Left lung (tissue), 14 donors: ENCODE measurements at places on chromosomes 1 and 21. TPM values are rescaled to one million over a fixed set of nuclear protein-coding genes. Genes with fewer than 3 reads are reported as not detected.

GRCh38 chr21:45365608-45366241 is 39.2 kb upstream of the COL18A1 start:
- DNase-seq, result no peak

DNA sequence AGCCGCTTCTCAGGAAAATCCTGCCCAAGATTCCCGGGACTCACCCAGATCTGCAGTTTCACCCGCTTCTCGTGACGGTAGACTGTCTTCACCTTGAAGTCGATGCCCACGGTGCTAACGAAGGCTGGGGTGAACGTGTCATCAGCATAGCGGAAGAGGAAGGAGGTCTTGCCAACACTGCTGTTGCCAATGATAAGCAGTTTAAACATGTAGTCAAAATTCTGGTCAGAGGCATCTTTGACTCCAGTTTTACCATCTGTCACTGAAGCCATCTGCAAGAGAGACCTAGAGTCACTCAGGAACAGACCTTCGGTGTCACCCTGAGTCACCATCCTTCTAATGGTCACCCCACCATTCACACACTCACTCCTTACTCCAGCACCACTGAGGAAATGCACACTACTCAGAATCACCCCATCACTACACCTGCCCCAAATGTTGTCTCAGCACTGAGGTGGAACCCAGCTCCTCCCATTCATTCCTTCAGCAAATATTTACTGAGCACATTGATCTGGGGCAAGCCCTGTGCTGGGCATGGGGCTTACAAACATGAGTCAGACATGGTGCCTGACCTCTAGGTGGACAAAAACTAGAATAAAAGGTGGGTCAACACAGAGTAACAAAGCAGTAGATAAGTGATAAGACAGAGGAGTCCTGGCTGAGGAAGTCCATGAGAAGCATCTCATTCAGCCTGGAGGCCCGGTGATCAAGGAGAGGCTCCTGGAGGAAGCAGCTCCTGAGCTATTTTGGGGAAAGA is 13.5 kb downstream of the RAB3B start:
- no peak for DNase-seq

- no peak for DNase-seq
These were observed 1.7 kb upstream of the SIM2 start for GRCh38 chr21:36697060-36697850.

GRCh38 chr1:66271904-66272254 is 262.1 kb upstream of the SGIP1 start:
- DNase-seq, result peak; percentile 79

- DNase-seq, result peak; percentile 41
These were observed 539 bp downstream of the CGN start for GRCh38 chr1:151511636-151512215.

DNA sequence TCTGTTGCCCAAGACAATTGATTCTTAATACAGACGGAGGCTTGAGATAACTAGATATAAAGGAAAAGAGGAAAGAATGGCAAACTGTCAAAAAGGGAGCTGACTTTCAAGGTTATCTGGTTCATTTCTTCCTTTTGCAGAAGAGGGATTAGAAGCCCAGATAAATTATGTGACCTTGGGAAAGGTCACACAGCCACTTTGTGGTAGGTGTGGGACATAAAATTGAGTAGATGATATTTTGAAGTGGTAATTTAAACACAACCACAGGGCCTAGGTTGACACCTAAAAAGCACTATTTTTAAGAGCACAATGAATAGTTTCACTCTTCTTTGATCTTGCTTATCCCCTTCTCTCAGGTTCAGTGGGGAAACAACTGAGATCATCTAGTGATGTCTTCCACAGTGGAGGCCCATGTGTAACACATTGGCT is 16.9 kb upstream of the KIAA0040 start:
- DNase-seq, result no peak

DNA sequence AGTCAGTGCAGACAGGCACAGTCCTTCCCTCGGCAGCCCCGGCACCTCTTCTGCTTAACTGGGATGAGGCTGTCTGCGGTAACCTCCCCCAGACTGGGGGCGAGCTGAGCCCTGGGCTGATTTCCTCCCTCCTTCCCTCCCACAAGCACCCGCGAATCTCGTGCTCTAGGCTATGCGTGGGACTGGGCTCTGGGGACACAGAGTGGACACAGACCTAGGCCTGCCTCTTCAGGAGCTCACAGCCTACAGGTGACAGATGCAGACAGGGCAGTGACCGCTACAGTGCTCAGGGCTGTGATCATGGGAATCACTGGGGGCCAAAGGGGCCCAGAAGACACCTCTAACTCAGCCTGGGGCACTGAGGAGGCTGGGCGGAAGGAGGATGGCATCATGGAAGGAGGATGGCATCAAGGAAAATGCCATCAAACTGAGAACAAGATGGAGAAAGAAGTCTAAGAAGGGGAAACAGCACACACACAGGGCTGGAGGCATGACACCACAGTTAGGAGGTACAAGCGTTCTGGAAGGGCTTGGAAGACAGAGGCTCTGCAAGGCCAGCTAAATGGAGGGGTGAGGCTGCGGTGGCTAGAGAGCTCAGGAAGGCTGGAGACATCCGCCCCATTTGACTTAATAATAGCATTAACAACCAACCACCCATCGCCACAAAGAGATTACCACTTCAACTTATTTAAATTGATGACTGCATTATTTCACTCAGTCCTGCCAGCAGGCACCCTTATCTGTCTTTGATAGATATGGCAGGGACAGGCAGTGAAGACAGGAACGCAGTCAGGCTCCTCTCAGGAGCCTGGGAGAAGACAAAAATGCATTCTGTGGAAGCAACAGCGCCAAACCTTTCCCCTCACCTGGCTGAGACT is 4.2 kb downstream of the TTC39A start:
- no peak for DNase-seq

DNA sequence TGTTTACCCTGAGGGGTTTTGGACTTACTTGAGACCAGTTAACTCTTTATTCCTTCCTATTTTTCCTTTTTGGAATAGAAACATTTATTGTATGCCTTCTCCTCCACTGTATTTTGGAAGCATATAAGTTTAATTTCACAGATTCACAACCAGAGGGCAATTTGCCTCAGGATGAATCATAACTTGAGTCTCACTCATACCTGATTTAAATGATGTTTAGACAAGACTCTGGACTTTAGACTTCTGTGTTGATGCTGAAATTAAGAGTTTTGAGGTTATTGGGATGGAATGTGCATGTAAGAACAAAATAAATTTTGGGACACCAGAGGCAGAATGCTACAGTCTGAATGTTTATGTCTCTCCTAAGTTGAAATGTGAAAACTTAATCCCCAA is 7.1 kb upstream of the ADAM30 start:
- DNase-seq, result no peak

DNA sequence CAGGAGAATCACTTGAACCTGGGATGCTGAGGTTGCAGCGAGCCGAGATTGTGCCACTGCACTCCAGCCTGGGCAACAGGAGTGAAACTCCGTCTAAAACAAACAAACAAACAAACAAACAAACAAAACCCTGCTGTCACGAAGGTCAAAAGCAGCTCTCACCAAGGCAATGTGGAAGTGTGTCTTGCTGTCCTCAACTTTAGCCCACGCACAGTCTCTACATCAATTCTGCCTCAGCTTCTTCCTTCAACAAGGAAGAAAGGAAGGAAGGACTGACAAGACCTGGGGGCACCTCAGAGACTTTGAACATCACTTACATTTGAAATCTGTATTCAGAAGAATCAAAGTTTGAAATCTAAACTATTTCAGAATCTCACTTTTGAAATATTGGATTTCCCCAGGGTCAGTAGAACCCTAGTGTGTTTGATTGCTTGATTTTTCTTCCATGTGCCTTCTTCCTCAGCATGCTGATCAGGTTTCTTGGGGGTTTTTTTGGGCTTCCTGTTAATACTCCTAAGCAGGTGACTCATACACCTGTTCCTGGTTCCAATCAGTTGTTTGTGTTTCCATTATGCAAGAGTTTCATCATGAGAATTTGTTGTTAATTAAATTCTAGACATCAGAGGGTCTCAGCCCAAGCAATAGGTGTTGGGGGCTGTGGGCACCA is 6.5 kb upstream of the CSTB start:
- no peak for DNase-seq

- DNase-seq, result no peak
These were observed 31.2 kb downstream of the KCNA10 start for GRCh38 chr1:110487726-110488125.

DNA sequence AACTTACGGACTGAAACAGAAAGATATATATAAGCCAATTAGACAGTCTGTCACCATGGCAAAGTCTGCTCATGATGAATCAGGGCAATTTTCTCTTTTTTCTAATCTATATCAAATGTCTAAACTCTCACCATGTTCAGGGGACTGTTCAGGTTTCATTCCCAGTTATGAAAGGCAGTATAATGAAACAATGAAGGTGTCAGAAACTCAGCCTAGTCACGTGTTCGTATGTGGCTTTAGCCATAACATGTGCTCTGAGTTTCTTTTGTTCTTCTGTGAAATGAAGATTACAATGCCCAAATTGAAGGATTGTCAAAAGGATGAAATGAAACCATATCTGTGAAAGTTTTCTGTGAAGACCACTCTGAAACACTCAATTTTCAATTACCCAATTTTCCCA is 392.9 kb downstream of the DSCAM start:
- no peak for DNase-seq

- DNase-seq, result peak; percentile 30
These were observed 11.2 kb downstream of the ACTRT2 start for GRCh38 chr1:3032371-3033039.

DNA sequence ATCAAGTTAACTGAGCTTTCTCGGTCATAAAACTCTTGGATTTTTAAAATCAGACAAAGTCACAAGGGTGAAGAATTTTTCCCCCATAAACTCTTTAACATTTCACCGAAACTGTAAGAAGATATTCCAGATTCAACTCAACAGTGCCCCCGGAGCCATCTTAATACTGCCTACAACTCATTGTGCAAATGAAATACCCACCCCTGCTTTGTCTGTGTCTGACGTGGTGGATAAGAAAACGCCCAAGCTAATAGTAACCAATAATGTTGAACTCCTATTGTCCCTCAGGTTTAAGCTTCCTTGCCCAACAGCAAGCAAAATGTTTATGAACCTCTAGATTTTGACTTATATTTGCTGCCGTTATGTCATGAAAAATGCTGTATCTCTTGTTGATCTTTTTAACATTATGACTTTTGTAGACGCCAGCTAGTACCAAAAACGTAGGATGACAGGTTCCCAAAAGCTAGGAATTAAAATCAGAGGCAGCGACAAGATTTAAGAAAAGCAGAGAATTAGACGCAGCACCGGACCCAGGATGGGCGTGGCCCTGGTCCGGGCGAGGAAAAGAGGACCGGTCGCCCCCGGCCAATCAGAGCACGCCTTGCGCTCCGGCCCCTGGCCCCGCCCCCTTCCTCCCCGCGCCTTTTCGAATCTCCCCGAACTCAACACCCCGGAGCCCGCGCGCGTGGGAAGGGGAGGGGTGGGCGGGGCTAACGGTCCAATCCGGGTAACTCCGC is 1.1 kb downstream of the STMN1 start:
- peak; percentile 98 for DNase-seq

LAD1 gene
- total RNA-seq, result 37.6 TPM

SLC30A10 gene
- total RNA-seq, result not detected

ICOSLG gene
- total RNA-seq, result 4.6 TPM

INPP5B gene
- 27.4 TPM for total RNA-seq

DYNLT4 gene
- 1.6 TPM for total RNA-seq

SMCP gene
- total RNA-seq, result not detected
